ENCODE measurements at places on chromosomes 11 and 22.
A peak's percentile ranks its signal among the peaks of the same experiment; 100 is the strongest.

GRCh38 chr11:2741006-2741376, 41.2 kb upstream of the KCNQ1OT1 start:
- no peak for DNase-seq

- DNase-seq = peak; percentile 92
Measured at GRCh38 chr11:36594316-36594989, at the start of gene IFTAP. TSS of gene IFTAP (plus strand) at chr11:36594502. CDS start at chr11:36610104, 15,602 bp downstream.

DNA sequence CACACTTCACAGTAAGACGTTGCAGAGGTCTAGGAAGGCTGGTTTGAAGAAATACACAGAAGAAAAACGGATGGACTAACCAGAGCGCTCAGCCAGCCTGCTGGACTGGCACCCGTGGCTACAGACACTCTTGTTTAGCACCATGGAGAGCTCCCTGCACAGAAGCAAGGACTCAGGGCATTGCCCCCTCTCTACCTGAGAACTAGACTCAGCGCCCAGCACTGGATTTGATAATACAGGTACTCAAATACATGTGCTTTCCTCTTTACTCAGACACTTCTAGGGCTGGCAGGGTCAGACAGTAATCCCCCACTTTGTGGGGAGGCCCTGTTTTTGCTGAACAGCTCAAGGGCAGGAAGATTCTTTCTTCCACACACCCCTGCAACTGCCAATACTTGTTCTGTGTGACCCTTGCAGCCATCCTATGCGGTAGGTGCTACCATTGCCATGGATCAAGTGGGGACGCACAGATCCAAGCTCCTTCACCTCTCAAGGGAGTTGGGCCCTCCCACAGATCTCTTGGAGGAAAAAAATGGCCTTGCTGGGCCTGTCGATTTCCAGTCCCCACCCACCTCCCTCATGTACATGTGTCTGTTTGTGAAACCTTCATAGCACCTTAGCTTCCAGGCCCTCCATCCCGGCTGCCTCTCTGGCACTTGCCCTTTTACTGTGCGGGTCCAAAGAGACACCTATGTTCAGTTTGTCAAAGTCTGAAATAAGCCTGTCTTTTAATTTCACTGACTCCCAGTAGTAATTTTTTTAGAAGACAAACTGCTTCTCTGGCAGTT, 5.1 kb upstream of the P2RX6 start:
- peak; percentile 51 for DNase-seq

DNA sequence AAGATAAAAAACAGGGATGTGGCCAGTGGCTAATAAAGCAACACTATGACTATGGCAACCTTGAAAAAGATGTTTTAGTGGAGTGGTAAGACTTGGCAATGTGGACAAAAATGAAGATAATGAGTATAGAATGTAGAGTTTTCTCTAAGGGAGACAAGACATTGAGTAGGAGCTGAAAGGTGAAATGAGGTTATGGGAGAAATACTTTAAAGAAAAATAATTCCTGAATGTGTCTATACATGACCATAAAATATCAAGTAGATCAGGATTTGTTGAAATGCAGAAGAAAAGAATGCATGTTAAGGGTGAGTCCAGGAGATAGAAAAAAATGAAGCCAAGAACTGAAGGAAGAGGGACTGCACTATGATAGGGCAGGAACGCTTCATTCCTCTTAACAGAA, 101.6 kb upstream of the CARD18 start:
- DNase-seq = no peak

DNA sequence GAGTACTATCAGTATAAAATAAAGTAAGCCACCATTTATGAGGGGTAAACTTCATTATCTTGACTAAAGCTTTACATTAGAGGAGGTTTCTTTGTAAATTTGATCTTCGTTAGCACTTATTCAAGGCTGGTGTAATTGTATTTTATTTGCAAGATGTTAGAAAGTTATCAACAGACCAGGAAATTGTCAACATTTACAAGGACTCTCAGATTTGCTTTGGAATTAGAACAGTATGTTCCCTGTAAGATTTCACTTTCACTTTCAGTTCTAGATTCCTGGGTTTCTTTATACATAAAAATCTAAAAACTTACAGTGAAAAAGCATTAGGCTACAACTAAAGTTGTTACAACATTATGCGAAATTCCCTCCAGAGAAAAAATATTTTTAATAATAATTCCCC, 4.6 kb upstream of the BIRC3 start:
- DNase-seq = peak; percentile 65

DNA sequence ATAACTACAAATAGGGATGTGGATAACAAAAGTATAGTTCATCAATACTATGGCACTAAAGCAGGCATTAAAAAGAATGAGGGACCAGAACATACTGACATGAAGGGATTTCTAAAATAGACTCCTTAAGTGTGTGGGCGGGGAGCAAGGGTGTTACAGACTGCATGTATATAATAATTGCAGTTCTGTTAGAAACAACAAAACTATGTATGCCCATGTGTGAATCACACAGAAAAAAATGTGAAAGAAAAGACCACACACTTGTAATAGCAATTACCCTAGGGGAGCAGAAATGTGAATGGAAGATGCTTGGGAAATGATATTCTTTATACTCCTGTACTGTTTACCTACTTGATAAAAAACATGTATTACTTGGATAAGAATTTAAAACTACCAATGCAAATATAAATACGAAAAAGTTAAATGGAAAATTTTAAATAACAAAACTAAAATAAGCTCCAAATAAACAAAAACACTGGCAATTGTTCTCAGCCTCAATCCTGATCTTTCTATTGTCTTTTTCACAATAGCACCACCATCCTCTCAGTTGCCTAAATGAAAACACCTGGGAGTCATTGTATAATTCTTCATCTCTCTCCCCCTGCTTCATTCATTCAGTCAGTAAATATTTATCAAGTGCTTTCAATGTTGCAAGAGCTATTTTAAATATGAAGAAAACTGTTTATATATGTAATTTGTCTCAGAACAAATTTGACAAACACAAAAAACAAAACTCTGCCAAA, 129.8 kb downstream of the FCHSD2 start:
- DNase-seq = peak; percentile 38

DNA sequence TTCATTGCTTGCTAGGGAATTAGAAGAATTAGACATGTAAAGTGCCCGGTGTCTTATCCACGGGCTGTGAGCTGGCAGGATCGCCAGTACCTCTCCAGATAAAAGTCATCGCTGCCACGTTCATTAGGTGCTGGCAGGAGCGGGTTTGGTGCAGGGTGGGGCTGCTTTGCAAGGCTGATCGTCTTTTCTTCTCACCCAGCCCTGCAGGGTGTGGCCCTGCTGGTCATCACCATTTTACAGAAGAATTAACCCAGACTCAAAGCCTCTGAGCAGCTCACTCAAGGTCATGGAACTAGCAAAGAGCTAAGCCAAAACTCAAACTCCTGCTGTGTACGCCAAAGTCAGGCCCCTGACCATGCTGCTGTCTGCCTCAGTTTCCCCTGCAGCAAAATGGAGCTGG, 6.1 kb upstream of the FGF4 start:
- no peak for DNase-seq

DNA sequence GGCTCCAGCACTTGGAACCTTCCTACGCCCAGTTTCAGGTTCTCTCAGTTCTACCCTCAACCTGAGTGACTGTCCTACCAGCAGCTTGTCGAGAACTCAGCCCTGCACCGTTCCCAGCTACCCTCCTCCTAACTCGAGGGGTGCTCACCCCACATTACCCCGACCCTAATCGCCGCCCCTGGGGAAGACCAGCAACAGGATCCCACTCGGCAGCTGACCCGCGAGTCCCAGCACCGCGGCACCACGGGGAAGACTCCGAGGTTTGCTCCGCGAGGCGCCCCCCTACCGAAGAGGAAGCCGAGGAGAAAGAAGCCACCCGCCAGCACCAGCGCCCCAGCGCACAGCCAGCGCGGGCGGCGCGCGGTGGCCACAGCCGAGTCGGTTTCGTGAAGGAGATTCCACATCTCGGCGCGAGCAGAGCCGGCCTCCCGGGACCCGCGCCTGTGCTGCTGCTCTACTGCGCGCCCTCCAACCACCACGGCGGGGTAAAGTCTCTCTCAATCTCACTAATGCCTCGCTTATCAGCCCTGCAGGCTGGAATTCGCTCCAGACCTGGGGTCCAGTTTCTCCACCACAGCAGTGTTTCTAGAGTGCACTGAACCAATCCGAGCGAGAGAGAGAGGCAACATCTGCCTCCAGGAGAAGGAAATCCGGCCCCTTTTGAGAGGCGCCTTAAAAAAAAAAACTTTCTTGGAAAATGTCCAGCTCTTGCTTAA, at the start of gene FOLH1:
Gene FOLH1, minus strand, starts transcription at position 597 of the 716 bp plus-strand sequence. Its CDS starts 193 bp downstream, at position 404.
- DNase-seq = no peak

- DNase-seq = no peak
Measured at GRCh38 chr11:91608677-91609076, 615.9 kb upstream of the FAT3 start.

GRCh38 chr11:38123673-38124072, 1525.6 kb upstream of the RAG2 start:
- DNase-seq = no peak

DNA sequence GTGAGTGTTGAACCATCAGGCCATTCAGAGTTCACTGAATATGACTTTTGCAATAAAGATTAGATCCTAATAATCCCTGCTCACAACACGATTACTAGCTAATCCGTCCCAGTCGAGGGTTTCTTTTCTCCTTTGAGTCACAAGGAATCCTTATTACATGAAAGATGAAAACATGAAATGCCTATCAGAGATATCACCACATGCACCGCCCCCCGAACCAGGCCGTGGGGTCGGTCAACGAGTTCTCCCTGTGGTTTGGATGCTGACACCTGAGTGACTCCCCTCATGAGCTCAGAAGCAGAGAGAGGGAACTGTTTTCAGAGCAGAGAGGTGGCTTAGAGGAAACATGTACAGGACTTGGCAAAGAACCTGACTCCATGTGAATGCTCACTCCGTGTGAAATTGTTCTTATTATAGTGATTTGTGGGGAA, 263.3 kb downstream of the ETS1 start:
- no peak for DNase-seq

GRCh38 chr11:31810779-31811647, at the start of gene PAX6:
TSS of gene PAX6 (minus strand) at chr11:31811322. CDS start at chr11:31806411, 4,911 bp downstream.
- DNase-seq = peak; percentile 96

GRCh38 chr11:110738641-110739040, 26.4 kb upstream of the ARHGAP20 start:
- DNase-seq = no peak

GRCh38 chr11:111598559-111598958, 3.7 kb upstream of the SIK2 start:
- no peak for DNase-seq

- peak; percentile 85 for DNase-seq
Measured at GRCh38 chr11:17012712-17013547, 1.3 kb downstream of the PLEKHA7 start.

- no peak for DNase-seq
Measured at GRCh38 chr11:134032501-134033091, 36.3 kb upstream of the JAM3 start.

- peak; percentile 20 for DNase-seq
Measured at GRCh38 chr11:61967924-61968757, 707 bp upstream of the FTH1 start.

DNA sequence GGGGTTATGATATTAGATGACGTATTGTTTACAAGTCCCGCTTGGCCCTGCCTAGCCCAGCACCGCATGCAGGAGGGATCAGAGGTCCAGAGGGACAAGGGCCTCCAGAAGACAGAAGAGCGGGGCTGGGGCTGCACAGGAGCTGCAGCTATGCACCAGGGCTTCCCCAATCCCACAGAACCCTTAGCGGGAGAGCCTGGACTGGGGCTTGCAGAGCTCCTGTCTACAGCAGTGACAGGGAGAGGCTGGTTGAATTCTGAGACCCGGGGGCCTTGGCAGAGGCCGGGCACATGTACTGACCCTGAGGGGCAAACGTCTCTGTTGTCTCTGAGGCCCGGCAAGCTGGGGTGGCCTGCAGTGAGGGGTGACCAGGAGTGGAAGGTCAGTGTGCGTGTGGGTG, 6.9 kb downstream of the KIAA0930 start:
- DNase-seq = no peak

GRCh38 chr22:46346680-46347405, 11.3 kb downstream of the TRMU start:
- DNase-seq = no peak

DNA sequence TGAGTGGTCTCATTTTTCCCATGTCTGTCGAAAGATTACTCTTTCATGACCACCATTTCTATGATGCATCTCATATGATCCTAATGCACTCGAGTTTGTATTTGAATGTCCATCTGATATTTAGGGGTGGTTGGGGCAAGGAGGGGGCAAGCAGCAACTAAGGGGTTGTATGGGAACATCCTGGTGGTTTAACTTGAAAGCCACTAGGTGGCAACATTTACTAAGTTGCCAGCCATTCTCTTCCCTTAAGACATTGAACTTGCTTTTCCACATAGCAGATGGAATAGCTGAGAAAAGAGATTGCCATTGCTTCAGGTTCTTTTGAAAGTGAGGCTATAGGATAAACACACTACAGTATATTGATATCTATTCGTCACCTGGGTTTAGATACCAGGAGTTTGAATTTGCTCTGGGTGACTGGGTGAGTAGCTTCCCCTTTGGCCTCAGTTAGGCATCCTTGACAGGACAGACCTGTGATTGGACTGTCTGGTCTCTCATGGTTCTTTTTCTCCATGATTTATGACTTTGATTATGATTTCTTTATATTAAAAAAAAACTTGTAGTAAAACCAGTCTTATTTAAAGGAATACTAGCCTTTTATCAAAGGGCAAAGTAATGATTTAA, 32.4 kb downstream of the NF2 start:
- peak; percentile 72 for DNase-seq

GRCh38 chr11:127119356-127119755, 118.8 kb upstream of the KIRREL3 start:
- no peak for DNase-seq

DNA sequence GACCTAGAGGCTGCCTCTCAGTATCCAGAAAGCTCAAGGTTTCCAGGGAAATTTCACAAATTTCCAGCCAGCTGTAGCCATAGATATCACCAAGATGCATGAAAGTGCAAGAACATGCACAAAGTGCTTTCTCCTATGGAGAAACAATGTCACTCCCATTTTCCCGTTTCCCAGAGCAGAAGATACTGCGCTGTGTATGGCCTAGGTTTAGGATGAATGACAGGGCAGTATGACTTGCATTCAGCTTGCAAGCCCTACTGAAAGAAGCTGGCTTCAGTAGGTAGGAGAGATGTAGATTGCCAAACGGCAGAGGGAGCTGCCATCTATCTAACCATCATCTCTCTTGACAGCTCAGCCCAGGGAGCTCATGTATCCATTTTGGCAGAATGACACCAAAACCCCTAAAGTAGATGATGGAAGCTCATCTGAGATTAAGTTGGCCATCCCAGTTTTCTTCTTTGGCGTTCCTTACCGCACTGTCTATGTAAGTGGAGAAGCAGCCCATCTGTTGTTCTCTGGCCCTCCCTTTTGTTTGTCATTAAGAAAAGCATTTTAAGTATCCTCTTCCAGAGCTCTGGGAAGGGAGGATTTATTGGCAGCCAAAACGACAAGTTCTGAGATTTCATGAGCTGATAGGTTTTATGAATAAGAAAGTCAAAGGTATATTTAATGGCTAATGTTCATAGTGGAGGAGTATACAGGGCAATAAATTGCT, 4.6 kb downstream of the TECTA start:
- no peak for DNase-seq

DNA sequence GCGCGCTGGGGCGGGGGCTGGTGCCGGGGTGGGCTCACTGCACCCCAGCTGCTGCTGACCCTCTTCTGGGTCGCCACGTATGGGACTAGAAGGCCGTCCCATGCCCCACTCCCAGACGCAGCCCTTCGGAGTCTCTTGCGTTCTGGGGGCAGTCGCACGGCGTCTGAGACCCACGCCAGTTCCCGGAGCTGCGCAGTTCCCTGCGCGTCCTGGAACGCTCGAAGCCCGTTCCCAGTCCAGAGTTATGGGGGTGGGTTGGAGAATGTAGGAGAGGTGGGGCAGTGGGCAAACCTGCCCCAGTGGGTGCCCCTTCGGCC, 375 bp downstream of the LAYN start:
- no peak for DNase-seq

Data from astrocyte of the spinal cord (primary cell).